ENCODE measurements at places on chromosomes 2 and 18.

DNA sequence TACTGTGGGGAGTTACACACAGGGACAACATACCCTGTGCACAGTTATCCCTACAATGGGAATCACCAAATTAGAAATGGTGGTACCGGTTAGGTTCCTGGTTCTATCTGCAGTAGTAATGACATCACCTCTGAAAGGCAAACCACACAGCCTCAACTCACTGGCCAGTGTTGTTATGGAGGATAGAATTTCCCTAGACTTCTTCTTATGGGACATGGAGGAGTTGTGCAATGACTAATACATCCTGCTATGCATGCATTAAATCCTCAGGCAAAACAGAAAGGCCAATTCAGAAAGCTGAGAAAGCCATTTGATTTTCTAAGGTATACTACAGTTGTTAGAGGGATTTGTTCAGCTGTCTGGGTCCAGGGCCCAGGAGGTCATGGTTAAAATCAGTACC, 439.3 kb downstream of the TMX3 start:
- DNase-seq: peak; percentile 56

GRCh38 chr2:56474412-56475158, 290.8 kb downstream of the CCDC85A start:
- peak; percentile 6 for DNase-seq

DNA sequence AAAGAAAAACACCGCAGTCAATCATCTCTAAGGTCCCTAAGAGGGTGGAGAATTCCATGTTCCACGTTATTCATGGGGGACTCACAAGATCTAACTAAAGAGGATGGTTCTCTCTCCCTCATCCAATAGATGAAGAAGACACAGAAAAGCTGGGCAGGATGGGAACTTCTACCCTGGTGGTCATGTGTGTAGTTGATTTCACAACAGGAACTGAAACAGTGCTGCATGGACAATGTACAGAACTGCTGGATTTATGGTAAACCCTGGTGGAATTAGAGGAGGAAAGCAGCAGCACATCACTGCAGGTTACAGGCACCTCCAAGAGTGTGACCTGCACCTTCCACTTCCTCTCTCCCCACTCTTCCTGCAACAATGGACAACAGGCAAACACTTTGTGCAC, 31.4 kb downstream of the FECH start:
- no peak for DNase-seq

GRCh38 chr2:164495491-164496223, 125.6 kb downstream of the GRB14 start:
- peak; percentile 54 for DNase-seq

Data from stromal cell of bone marrow (primary cell).